ENCODE measurements at places on chromosomes 7 and 10. TPM values are rescaled to one million over a fixed set of nuclear protein-coding genes. Genes with fewer than 3 reads are reported as not detected.

SCART1 gene
- total RNA-seq, result 0.34 TPM

AOC1 gene
- total RNA-seq, result not detected

AGR3 gene
- total RNA-seq, result not detected

CYP2C18 gene
- not detected for total RNA-seq

XRCC2 gene
- 3.1 TPM for total RNA-seq

MYL7 gene
- not detected for total RNA-seq

KRIT1 gene
- 18.6 TPM for total RNA-seq

ZDHHC4 gene
- total RNA-seq, result 52.0 TPM

COL17A1 gene
- total RNA-seq, result under 0.01 TPM

TMEM236 gene
- not detected for total RNA-seq

OPALIN gene
- total RNA-seq, result not detected

CDC14C gene
- total RNA-seq, result not detected

VSTM4 gene
- 0.74 TPM for total RNA-seq

HPS1 gene
- 42.1 TPM for total RNA-seq

UPK3BL2 gene
- total RNA-seq, result 0.45 TPM

TACR2 gene
- not detected for total RNA-seq

EBLN1 gene
- not detected for total RNA-seq

STAG3 gene
- total RNA-seq, result 0.84 TPM

PLXDC2 gene
- total RNA-seq, result 4.9 TPM

AMZ1 gene
- not detected for total RNA-seq

ITGB8 gene
- 3.3 TPM for total RNA-seq

AKR1C4 gene
- total RNA-seq, result not detected

HOGA1 gene
- 1.0 TPM for total RNA-seq

AKR1D1 gene
- total RNA-seq, result not detected

SFTPA2 gene
- total RNA-seq, result not detected

TUBAL3 gene
- not detected for total RNA-seq

SEMA3D gene
- 0.15 TPM for total RNA-seq

WNT16 gene
- 0.15 TPM for total RNA-seq
